ENCODE measurements at places on chromosomes 7 and 10.
A peak's percentile ranks its signal among the peaks of the same experiment; 100 is the strongest.

DNA sequence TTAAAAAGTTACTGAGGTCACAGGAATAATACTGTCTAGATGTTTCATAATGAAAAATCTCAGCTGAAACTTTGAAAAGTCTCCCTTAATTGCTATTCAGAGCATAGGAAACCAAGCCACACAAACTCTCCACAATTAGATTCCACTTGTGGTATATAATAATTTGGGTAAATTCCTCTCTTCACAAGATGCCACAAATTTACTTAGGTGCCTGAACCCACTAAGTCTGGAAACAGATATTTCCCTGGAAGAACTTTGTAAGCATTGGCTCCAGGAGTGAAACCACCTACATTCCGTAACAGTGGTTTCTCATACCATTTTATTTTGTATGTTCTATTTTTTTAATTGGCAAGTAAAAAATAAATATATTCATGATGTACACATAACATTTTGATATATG, 493.4 kb downstream of the SEMA3D start:
- DNase-seq, result no peak

GRCh38 chr7:22485189-22485588, 14.8 kb downstream of the STEAP1B start:
- DNase-seq, result no peak

DNA sequence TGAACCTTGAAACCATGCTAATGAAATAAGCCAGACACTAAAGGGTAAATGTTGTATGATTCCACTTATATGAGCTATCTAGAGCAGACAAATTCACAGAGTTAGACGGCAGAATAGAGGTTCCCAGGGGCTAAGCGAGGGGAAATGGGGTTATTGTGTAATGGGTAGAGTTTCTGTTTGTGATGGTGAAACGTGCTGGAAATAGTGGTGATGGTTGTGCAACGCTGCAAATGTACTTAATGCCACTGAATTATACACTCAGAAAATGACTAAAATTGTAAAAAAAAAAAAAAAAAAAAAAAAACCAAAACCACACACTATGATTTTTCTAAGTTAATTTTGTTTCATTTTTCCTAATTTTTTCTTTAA, 30.0 kb downstream of the SFXN4 start:
- DNase-seq, result peak; percentile 37

- DNase-seq, result no peak
Measured at GRCh38 chr10:133438711-133439273, 14.4 kb upstream of the SPRN start.

- DNase-seq, result no peak
Measured at GRCh38 chr7:93739424-93739823, 151.1 kb downstream of the TFPI2 start.

GRCh38 chr10:60733517-60733822, 44.8 kb upstream of the CDK1 start:
- no peak for DNase-seq

GRCh38 chr7:55533729-55534080, 38.6 kb downstream of the VOPP1 start:
- no peak for DNase-seq

DNA sequence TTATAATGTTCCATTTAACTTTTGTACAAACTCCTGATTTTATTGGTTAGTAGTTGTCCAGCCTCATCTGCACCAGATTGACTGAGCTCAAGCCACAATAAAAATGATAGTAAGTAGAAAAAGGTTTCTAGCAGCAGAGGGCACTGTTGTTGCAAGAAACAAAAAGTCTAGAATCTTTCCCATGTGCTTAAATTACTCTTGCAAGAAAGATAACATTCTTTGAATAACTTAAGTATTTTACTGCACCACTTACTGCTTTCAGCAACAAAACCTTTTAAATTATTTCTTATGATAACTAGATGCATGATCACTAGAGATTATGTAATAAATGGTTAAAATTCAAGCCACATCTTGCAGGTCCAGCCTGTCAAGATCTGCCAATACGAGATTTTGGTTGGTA, 27.0 kb downstream of the LMOD2 start:
- peak; percentile 79 for DNase-seq

DNA sequence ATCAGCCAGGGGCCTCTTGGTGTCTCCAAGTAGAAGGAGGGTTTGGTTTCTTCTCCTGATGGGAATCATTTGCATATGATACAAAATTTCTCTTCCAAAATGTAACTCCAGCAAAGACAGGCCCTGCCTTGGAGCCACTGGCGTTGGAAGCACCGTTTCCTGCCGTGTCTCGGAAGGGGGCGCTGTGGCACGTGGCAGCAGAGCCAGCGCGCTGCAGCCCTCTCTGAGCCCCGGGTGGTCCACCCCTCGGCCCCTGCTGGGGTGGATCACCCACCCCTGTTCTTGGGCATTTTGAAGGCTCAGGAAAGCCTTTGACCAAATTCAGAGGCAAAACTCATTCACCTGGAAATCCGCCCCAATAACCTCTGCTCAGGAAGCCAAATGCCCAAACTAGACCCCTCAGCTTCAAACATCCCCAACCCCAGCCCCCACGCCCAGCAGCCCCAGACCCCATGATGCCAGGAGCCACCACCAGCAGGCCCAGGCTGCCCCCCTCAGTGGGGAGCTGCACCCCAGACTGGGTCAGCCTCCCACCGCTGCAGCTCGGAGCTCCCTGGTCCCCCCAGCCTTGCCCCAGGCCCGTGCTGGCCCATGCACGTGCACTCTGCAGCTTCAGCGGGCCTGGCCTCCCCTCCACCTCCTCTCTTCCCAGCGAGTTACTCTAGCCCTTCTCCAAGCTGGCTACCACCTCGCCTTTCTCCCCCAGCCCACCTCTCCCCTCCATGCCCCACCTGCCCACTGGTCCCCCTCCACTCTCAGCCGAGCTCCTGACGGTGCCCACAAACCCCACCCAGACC, 29.5 kb upstream of the ELFN1 start:
- peak; percentile 4 for DNase-seq

DNA sequence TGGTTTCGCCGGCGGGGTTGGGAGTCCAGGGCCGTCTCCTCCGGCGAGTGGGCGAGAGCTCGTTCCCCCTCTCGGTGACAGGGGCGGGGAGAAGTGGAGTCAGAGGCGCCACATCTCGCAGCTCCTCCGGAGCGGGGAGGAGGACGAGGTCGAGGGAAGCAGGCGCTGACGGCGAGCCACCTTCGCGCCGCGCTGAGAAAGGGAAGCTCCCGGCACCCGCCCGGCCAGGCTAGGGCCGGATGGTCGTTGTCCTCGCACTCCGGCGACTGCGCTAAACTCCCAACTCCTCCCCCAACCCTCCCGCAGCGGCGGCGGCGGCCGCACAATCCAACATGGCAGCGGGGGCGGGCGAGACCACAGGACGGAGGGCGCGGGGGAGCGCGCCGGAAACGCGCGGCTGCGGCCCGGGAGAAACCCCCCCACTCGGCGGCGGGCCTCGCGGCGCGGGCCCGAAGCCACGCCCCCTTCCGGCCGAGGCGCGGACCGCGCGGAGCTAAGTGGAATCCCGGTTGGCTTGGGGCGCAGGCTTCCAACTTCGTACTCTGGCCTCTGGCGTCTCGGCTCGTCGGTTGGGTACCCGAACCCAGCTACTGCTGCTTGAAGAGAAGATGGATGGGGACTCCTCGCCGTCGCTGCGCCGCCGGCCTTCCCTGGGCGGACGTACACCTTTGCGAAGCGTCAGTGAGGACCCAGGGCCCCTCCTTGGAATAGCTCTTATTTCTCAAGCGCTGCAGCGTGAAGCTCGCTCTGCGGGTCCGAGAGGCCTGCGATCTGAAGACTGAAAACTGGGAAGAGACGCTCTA, at the start of gene WASL:
Gene WASL (minus strand): TSS at position 270 of the 803 bp plus-strand sequence. CDS start 269 bp downstream, at position 1.
- peak; percentile 96 for DNase-seq

GRCh38 chr7:99806839-99807478, 20.9 kb upstream of the CYP3A43 start:
- DNase-seq, result no peak

- DNase-seq, result no peak
Measured at GRCh38 chr10:80429521-80429973, 21.2 kb downstream of the PRXL2A start.

Measured in lung (tissue), 17 donors.